ENCODE measurements at places on chromosomes 4 and X. TPM values are rescaled to one million over a fixed set of nuclear protein-coding genes. Genes with fewer than 3 reads are reported as not detected.

Gene FAM47B
- total RNA-seq = not detected

Gene TBC1D8B
- total RNA-seq = 2.6 TPM

Gene METTL14
- total RNA-seq = 53.3 TPM

Gene HSFX3
- total RNA-seq = not detected

Gene ANKRD50
- total RNA-seq = 30.1 TPM

Gene EPGN
- total RNA-seq = not detected

Gene LGI2
- 1.4 TPM for total RNA-seq

Gene ASMT
- total RNA-seq = 1.4 TPM

Gene CYLC1
- total RNA-seq = not detected

Gene TKTL1
- not detected for total RNA-seq

Gene FGA
- not detected for total RNA-seq

- H3K4me3 ChIP-seq = no peak overlapping the region
- no peaks in the 10 kb centered on the region for H3K4me1 ChIP-seq
- no peak for DNase-seq
- H3K36me3 ChIP-seq = no peaks in the 10 kb centered on the region
- H3K27me3 ChIP-seq = no peaks in the 10 kb centered on the region
These were observed 87.9 kb downstream of the CRLF2 start for GRCh38 chrX:1124531-1124930.

GRCh38 chr4:21992330-21992729 is 43.8 kb upstream of the KCNIP4 start:
- H3K27ac ChIP-seq = no peak overlapping the region
- no peaks in the 10 kb centered on the region for H3K4me1 ChIP-seq
- peaks cover 1% of the 10 kb centered on the region for H3K36me3 ChIP-seq
- no peak for DNase-seq

- H3K36me3 ChIP-seq = peaks cover 4% of the 10 kb centered on the region
- no peak for DNase-seq
- no peak overlapping the region for H3K27ac ChIP-seq
These were observed 20.2 kb upstream of the RASGEF1B start for GRCh38 chr4:81491943-81492342.

- no peaks in the 10 kb centered on the region for H3K36me3 ChIP-seq
- no peak overlapping the region for H3K27ac ChIP-seq
- no peak overlapping the region for H3K4me3 ChIP-seq
These were observed 4.9 kb downstream of the STATH start for GRCh38 chr4:70000711-70001110.

DNA sequence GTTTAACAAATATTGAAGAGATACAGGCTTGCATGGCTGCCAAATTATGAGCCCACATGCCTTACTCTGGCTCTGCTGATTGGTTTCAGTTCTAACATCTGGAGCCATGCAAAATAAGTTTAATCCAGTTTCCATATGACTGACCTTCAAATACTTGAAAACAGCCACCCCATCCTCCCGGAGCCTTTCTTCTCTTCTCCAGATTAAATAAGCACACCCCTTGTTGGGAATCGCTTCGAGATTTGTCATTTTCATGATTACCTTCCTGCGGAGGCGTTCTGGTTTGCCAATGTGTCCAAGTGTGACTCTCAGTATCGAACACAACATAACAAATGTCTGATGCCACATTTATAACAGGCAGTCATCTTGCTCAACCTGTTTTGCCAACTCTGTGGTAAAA is 101.6 kb upstream of the JADE1 start:
- no peaks in the 10 kb centered on the region for H3K27me3 ChIP-seq
- H3K36me3 ChIP-seq = 0 out of 3 replicates have a peak, but pooled peaks cover 4% of the 10 kb centered on the region
- peaks cover 2% of the 10 kb centered on the region for H3K4me1 ChIP-seq

DNA sequence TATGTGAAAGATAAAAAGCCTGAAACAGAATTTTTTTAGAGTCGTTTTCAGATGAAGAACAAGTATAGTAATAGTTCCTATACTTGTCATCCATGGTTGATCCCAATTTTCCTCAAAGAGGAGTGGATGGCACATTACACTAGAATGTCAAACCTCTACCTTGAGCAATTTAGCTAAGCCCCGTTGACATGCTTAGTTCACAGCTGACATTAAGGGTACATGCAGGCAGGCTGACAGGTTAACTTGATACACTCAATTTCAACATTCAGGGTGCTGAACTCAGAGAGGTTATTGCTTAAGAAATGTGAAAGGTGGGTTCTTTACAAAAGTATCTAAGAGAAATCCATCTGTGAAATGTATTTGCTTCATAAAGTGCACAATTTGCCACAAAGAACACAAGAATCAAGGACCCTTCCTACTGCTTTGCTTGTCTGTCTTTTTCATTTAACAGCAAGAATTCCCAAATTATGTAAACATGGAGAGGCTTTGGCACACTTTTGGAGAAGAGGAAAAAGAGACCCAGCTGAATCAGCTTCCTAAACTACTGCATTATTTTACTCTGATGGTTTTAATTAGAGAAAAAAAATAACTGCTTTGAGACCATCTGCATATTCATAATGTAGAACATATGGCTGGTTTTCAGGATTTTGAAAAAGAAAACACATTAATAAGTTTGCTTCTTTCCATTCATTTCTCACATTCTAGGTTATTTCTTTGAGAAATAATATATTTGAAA is 122.5 kb upstream of the DDIT4L start:
- no peak overlapping the region for H3K4me3 ChIP-seq
- H3K4me1 ChIP-seq = no peaks in the 10 kb centered on the region
- no peaks in the 10 kb centered on the region for H3K27me3 ChIP-seq

GRCh38 chr4:159278399-159278798 is 175.5 kb downstream of the RAPGEF2 start:
- no peaks in the 10 kb centered on the region for H3K36me3 ChIP-seq
- H3K27ac ChIP-seq = no peak overlapping the region
- no peaks in the 10 kb centered on the region for H3K27me3 ChIP-seq
- H3K4me1 ChIP-seq = no peaks in the 10 kb centered on the region

- no peaks in the 10 kb centered on the region for H3K4me1 ChIP-seq
- H3K27me3 ChIP-seq = no peaks in the 10 kb centered on the region
- H3K27ac ChIP-seq = no peak overlapping the region
- DNase-seq = no peak
- H3K4me3 ChIP-seq = no peak overlapping the region
- peaks cover 6% of the 10 kb centered on the region for H3K36me3 ChIP-seq
These were observed 20.0 kb upstream of the TMPRSS11A start for GRCh38 chr4:67983333-67983732.

GRCh38 chr4:43732829-43733426 is 715.7 kb downstream of the KCTD8 start:
- peaks cover 2% of the 10 kb centered on the region for H3K36me3 ChIP-seq
- no peak overlapping the region for H3K4me3 ChIP-seq
- H3K27ac ChIP-seq = no peak overlapping the region

DNA sequence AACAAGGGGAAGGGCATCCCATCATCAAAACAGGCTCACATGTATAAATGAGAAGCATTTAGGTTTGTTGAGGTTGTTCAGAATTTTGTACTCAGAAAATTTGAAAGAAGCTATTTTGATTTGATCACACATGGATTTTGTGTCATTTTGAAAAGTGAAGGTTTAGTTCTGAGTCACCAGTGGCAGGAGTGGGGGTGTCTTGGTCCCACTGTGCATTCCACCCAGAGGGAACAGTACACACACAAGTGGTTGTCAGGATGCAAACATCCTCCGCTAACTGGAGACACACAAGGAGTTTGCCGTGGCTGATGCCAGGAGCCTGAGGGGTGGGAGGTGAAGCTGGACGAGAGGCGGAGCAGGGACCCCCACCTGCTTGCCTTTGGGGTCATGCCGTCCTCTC is 198.2 kb upstream of the PSAPL1 start:
- no peak for DNase-seq

GRCh38 chr4:155799116-155799793 is 40.4 kb downstream of the GUCY1B1 start:
- no peaks in the 10 kb centered on the region for H3K36me3 ChIP-seq
- no peaks in the 10 kb centered on the region for H3K27me3 ChIP-seq
- H3K27ac ChIP-seq = no peak overlapping the region
- DNase-seq = no peak

DNA sequence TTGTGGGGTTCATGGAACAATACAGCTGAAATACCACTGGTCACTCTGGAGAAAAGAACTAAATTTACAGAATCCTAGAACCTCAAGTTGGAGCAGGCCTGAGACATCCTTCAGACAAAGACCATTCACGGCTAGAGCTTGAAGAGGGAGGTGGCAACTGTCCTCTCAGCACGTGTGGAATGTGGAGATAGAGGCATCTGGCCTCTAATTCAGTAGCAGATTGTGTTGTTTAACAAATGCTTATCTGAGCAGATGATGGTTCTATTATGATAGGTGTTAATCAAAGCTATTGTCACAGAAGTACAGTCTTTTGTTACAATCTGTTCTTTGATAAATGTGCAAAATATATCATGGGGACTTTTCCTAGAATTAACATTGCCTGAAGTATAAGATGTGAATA is 121.7 kb upstream of the KCNIP4 start:
- DNase-seq = no peak
- H3K36me3 ChIP-seq = peaks cover 9% of the 10 kb centered on the region
- no peak overlapping the region for H3K27ac ChIP-seq
- no peaks in the 10 kb centered on the region for H3K27me3 ChIP-seq

GRCh38 chr4:148747721-148748268 is 305.6 kb upstream of the NR3C2 start:
- no peaks in the 10 kb centered on the region for H3K36me3 ChIP-seq
- H3K4me1 ChIP-seq = no peaks in the 10 kb centered on the region
- no peak for DNase-seq
- no peak overlapping the region for H3K4me3 ChIP-seq
- no peak overlapping the region for H3K27ac ChIP-seq

- H3K27ac ChIP-seq = no peak overlapping the region
- H3K4me1 ChIP-seq = no peaks in the 10 kb centered on the region
- H3K4me3 ChIP-seq = no peak overlapping the region
- H3K36me3 ChIP-seq = peaks cover 22% of the 10 kb centered on the region
These were observed 256.8 kb downstream of the DHRSX start for GRCh38 chrX:2243913-2244460.

DNA sequence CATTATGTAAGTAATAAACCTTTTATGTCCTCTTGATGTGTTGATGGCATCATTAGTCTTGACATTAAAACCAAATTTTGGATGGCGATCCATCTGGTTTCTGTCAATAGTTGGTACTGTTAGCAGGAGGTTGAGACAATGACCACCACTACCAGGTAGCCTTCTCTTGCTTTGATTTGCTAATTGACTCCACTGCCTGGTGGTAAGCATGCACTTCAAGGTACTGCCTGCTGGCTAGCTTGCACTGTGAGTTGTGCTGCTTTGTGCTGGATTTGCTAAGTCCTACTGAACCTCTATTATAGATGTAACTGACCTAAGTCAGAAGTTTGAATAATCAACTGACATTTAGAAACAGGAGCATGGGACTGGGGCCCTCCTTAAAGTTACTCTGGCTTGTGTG is 46.3 kb downstream of the ATP1B4 start:
- no peaks in the 10 kb centered on the region for H3K27me3 ChIP-seq
- H3K36me3 ChIP-seq = peaks cover 11% of the 10 kb centered on the region
- DNase-seq = peak; percentile 28
- H3K27ac ChIP-seq = no peak overlapping the region

- H3K27ac ChIP-seq = no peak overlapping the region
- H3K4me3 ChIP-seq = no peak overlapping the region
- H3K27me3 ChIP-seq = no peaks in the 10 kb centered on the region
- H3K36me3 ChIP-seq = peaks cover 3% of the 10 kb centered on the region
- DNase-seq = no peak
These were observed 20.2 kb upstream of the FAAH2 start for GRCh38 chrX:57266275-57266674.

- no peak overlapping the region for H3K27ac ChIP-seq
- peaks cover 11% of the 10 kb centered on the region for H3K36me3 ChIP-seq
- no peaks in the 10 kb centered on the region for H3K4me1 ChIP-seq
- no peak for DNase-seq
- H3K27me3 ChIP-seq = no peaks in the 10 kb centered on the region
These were observed 2.4 kb downstream of the RAP2C start for GRCh38 chrX:132216806-132217202.

GRCh38 chr4:22483551-22483981 is 32.3 kb downstream of the ADGRA3 start:
- H3K27me3 ChIP-seq = no peaks in the 10 kb centered on the region
- H3K36me3 ChIP-seq = peaks cover 12% of the 10 kb centered on the region
- no peaks in the 10 kb centered on the region for H3K4me1 ChIP-seq
- no peak for DNase-seq
- no peak overlapping the region for H3K27ac ChIP-seq
- H3K4me3 ChIP-seq = no peak overlapping the region

GRCh38 chr4:122815248-122815647 is 11.4 kb upstream of the FGF2 start:
- no peak overlapping the region for H3K4me3 ChIP-seq
- peaks cover 11% of the 10 kb centered on the region for H3K36me3 ChIP-seq
- no peaks in the 10 kb centered on the region for H3K4me1 ChIP-seq
- DNase-seq = no peak
- no peak overlapping the region for H3K27ac ChIP-seq

DNA sequence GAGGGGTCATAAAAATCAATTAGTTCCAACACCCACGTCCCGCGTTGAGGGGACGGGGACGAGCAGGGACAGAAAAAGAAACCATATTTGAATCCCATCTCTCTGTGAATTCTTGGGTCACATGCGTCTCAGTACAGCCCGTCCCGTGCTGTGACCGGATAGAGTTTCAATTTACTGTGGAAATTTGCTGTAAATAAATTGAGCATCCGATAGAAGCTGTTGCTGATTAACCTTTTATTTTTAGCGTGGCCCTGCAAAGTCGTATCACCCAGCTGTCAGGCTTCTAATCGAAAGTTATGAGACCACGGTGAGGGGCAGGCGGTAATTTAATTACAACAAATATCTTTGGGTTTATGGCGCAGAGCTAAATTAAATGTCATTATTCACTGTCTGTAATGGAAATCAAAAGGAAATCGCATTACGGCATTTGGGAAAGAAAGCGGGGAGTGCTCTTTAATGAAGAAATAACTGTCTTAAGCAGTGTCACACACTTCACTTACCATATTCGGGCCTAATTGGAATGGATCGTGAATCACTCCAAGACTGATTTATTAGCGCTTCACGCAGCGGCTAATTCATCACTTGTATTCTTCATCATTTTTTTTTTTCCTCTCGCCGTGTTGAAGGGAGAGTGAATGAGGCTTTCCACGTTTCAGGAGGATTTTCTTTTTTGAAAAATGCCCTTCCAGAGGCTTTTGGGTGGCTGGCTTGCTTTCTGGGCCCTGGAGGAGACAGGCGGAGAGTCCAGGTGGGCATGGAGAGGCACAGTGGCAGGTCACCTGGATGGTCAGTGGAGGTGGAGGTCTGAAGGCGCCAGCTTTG is 7.3 kb downstream of the SHOX start:
- H3K27ac ChIP-seq = no peak overlapping the region
- peaks cover 7% of the 10 kb centered on the region for H3K4me1 ChIP-seq
- DNase-seq = no peak
- peaks cover 91% of the 10 kb centered on the region for H3K27me3 ChIP-seq
